Bronchus fibroblast of lung (primary cell): ENCODE measurements at places on chromosomes 12 and 14. TPM values are rescaled to one million over a fixed set of nuclear protein-coding genes. Genes with fewer than 3 reads are reported as not detected.

PAH gene
- total RNA-seq, result not detected in 2 replicates

SLC38A2 gene
- 503 and 574 TPM in 2 replicates for total RNA-seq

PLA2G1B gene
- total RNA-seq, result not detected in 2 replicates

POTEG gene
- not detected in 2 replicates for total RNA-seq

B4GALNT3 gene
- under 0.01 TPM in 2 replicates for total RNA-seq

ACOT4 gene
- total RNA-seq, result 1.6 and 1.8 TPM in 2 replicates

ARHGAP9 gene
- not detected in 2 replicates for total RNA-seq

FAM216A gene
- total RNA-seq, result 22.0 and 26.4 TPM in 2 replicates

MSI1 gene
- total RNA-seq, result 0.17 and 0.30 TPM in 2 replicates

LGR5 gene
- under 0.01 TPM in 1 of 2 replicates, not detected in the other for total RNA-seq

FOS gene
- 6.5 and 9.4 TPM in 2 replicates for total RNA-seq

NKX2-1 gene
- not detected in 2 replicates for total RNA-seq

ASIC1 gene
- total RNA-seq, result 1.5 and 1.7 TPM in 2 replicates

ARHGDIB gene
- total RNA-seq, result 3.7 TPM in 2 replicates

HOXC9 gene
- 0.15 TPM in 1 of 2 replicates, not detected in the other for total RNA-seq

PRH2 gene
- total RNA-seq, result 0.30 TPM in 1 of 2 replicates, not detected in the other

MSRB3 gene
- total RNA-seq, result 14.9 and 17.8 TPM in 2 replicates

NUAK1 gene
- total RNA-seq, result 3.0 and 3.5 TPM in 2 replicates
